Nucleus accumbens (tissue), 56 donors: ENCODE measurements at places on chromosomes 16 and 17.

GRCh38 chr17:27954548-27955495 lies 61.7 kb upstream of the LYRM9 start:
- DNase-seq = no peak

DNA sequence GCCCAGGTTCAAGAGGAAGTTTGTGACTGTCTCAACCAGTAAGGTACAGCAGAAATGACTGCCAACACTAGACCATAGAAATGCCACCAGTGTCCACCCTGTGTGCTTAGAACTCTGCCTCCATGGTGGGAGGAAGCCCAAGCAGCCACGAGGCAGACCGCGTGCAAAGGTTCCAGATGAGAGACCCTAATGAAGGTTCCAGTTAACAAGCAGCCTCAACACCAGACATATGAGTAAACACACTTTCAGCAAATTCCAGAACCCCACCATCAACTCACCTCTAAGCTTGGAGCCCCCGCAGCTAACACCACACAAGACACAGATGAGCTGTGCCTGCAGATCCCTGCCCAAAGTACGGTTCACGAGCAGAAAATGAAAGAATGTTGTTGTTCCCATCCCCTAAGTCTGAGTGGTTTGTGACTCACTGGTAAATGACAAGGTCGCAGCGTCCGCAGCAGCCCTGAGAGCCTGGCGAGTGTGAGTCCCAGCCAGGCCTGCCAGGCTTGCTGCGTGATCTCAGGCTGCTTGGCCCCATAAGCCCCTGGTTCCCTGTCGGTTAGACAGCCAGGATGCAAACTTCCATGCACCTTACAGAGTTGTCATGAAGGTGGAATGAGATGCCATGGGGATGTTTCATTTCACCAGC lies 193.7 kb downstream of the C16orf95 start:
- no peak for DNase-seq

GRCh38 chr17:30557916-30558685 lies 80.9 kb downstream of the GOSR1 start:
- no peak for DNase-seq

GRCh38 chr16:23064639-23065038 lies 84.6 kb downstream of the USP31 start:
- DNase-seq = no peak

DNA sequence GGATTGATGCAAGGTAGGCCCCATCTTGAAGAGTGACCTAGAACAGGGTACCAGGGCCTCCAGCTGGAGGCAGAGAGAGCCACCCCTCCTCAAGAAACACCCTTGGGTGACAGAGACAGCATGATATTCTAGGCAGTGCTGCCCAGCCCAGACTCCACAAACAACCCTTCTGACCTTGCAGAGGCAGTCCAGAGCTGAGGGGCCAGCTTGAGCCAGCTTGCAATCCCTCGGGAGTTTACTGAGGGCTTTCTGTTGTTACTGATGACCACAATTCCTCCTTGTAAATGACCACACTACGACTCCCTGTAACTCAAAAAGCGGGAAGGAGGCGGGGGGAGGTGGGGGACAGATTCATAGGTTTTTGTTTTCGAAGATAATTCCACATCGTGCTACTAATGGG lies 18.6 kb upstream of the MNT start:
- DNase-seq = no peak

- no peak for DNase-seq
Observed at GRCh38 chr16:31110106-31111034, 2.2 kb downstream of the BCKDK start.

GRCh38 chr16:70573451-70574121 lies 50.0 kb downstream of the SF3B3 start:
- no peak for DNase-seq

DNA sequence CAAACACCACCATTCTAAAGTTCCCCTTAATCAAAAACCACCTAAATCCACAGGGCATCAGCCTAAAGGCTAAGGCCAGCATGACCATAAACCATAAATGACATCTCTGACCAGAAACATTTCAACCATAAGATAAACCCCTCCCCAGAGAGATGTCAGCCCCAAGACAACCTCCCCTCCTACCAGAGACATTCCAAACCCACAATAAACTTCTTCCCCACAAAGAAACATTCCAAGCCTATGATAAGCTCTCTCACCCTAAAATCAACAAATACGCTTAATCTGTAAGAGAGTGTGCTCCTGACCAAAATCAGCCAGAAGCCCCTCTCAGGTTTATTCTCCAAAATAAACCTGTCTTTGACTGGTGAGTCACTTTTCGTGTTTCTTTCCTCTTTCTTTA lies 54.8 kb downstream of the SLFN5 start:
- DNase-seq = no peak
